ENCODE measurements at places on chromosomes 2 and 18.

DNA sequence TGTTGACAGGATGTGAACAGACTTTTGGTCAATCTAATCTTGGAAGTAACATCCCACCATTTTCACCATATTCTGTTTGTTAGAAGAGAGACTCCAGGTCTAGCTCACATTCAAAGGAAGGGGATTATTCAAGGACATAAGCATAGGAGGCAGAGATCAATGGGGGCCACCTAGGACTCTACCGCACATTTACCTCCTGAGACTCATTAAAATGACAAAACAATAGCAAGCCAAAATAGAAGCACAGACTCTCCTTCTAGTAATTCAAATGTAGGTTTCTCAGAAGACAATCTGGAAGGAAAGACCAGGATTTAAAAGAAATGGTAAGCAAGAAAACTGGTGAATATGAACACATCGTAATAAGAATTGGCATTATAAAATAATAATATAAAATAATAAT is 156.4 kb upstream of the KYNU start:
- no peak for DNase-seq

DNA sequence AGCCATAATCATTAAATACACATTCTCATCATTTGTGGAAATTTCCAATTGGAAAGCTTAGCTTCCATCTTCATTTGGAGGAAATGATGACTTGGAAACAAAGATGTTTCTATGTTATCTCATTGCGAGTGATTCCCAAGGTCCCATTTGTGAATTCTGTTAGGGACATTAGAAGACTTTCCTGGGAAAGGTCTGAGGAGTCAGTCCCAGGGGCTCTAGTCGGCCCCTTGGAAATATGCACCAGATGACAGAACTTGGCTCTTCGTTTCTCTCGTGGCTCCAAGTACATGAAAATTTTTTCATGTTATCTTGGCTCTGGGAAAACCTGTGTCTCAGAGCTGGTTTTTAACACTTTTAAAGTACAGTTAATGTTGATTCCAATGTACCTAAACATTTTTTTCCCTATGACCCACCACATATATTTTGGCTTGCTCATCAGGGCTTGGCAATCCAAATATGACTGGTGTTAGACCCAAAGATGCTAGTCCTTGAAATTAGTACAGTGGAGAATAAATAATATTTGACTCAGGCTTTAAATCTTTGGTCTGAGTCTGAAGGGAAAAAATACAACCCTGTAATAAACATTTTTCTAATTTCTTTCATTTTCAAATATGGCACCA is 15.4 kb upstream of the CAVIN2 start:
- DNase-seq: no peak

GRCh38 chr18:5503740-5504139 is 40.1 kb downstream of the EPB41L3 start:
- DNase-seq: no peak

GRCh38 chr2:84799772-84800171 is 81.1 kb downstream of the TRABD2A start:
- DNase-seq: no peak

- DNase-seq: no peak
Measured at GRCh38 chr2:234536178-234536965, 39.5 kb upstream of the ARL4C start.

- DNase-seq: no peak
Measured at GRCh38 chr2:53827398-53828175, 32.2 kb downstream of the GPR75 start.

DNA sequence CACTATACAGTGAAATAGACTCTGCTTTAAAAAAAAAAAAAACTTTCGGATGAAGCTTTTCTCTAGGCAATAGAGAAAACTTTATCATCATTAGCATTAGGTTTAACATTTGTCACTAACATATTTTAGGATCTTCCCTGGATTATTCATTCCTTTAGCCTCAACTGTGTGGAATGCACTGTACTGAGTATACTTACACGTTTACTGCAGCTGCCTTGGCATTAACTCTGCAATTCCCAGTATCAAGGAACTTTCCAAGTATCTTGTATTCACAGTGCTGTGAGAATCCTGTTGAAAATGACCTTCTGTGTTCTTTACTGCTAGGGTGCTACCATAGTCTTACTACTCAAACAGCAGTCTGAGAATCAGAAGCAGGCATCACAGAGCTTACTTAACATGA is 328.2 kb upstream of the COL3A1 start:
- DNase-seq: no peak

Data from C1 segment of cervical spinal cord (tissue), 14 donors.